HuH-7.5 (cell line): ENCODE measurements at places on chromosomes 12 and 14.
A peak's percentile ranks its signal among the peaks of the same experiment; 100 is the strongest.

DNA sequence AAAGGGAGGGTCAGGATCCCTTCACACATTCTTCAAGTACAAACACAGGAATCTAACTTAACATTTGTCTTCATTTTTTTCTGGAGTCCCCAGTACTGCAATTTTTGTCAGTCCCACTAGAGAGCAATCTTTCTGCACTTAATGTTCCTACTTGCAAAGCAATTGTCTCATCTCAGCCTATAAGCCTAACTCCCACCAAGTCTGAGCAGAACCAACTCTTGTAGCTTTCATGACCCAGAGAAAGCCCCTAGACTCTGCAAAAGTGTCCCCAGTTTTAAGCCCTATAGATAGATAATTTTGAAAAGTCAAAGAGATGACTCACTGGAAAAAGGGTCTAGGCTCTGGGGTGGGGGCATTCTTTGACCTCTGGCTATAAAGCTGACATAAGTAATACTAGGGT is 1.8 kb upstream of the ZBTB39 start:
- DNase-seq, result peak; percentile 63

GRCh38 chr12:56878010-56878339 is 56.2 kb downstream of the SDR9C7 start:
- DNase-seq, result peak; percentile 31

DNA sequence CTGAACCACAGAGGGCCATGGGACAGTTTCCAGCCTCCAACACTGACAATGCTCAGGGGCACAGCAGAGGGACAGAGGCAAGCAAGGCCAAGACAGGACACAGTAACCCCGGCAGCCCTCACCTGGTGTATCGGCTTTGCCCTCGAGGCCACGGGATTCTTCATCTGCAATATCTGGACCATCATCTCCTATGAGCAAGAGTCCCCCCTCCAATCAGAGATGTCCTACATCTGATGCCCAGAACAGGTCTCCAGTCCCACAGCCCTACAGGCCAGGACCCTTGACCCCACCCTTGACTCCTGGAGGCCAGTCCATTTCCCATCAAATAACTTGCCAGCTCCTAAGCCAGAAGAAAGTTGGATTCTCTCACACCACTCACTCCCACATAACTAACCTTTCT is 17.4 kb downstream of the KMT2D start:
- no peak for DNase-seq

DNA sequence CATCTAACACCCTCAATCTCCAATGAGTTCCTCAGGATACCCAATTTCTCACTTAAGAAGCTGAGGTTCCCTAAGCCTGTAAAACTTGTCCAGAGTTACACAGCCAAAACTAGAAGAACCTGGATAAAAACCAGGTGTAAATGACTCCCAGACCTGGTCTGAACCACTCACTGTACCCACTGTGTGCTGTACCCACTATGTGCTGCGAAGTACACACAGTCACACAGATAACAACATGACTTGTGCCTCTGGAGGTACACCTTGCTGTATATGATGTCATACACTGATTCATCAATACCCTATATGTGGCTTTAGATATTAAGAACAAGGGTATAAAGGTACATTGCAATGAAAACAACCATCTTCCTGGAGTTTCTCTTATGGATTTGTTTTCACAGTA is 66.1 kb downstream of the PPM1H start:
- no peak for DNase-seq

- DNase-seq, result no peak
These were observed 54.2 kb downstream of the LRCOL1 start for GRCh38 chr12:132556216-132556615.

GRCh38 chr12:124453419-124454351 is 113.7 kb downstream of the NCOR2 start:
- no peak for DNase-seq
